BE2C (cell line): ENCODE measurements at places on chromosomes 2 and 18.

DNA sequence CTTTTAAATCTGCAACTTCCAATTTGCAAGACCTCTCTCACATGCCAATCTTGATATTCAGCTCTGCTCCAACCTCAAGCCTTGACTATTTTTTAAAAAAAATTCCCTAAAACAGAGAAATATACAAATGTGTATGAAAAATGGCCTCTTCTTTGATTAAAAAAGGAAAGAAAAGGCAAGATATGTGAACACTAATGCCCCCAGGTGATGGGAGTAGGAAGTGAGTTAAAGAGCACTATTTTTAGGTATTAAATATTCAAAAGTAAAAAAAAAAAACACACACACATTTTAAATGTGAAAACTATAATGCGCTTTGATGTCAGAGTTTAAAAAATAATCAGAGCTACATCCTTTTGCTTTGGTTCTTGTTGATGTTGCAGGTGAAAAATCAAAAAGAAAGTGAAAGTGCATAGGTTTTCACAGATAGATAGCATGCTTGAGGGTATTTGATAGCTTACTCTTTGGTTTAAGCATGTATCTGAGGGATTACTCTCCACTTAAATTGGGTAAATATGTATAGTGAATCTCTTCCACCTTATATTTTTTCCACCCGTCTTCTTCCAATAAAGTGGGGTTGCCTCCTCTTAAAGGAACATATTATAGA, 406.0 kb upstream of the POU3F3 start:
- no peak for DNase-seq

GRCh38 chr2:150081775-150082481, 405.5 kb downstream of the RND3 start:
- no peak for DNase-seq

GRCh38 chr2:238600506-238601432, 174.0 kb downstream of the ASB1 start:
- no peak for DNase-seq

GRCh38 chr2:18883616-18884456, 294.5 kb upstream of the NT5C1B start:
- DNase-seq, result no peak

DNA sequence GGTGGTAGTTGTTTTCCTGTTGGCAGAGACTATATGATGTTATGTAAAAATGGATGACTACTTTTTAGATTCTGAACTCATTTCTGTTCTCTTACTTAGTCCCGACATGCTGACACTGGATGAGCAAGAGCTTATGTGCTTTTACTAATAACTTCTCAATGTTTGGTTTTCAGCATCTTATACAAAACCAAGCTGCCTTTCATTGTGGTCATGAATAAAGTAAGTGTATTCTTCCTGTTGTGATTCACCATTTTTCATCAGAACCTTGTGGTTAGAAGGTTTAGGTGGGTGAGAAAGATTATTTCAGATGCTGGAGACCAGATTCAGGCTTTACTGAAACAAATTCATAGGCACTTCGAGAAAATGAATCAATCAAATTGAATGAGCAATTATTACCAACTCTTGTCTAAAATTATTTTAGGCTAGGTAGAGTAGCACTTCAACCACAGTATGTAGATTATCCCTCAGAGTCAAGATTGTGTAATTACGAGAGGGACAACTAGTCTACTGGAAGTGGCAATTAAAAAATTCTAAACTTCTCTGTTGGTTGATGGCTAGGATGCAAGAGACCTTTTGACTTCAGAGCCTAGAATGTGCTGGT, 9.3 kb downstream of the GPN1 start:
- no peak for DNase-seq

DNA sequence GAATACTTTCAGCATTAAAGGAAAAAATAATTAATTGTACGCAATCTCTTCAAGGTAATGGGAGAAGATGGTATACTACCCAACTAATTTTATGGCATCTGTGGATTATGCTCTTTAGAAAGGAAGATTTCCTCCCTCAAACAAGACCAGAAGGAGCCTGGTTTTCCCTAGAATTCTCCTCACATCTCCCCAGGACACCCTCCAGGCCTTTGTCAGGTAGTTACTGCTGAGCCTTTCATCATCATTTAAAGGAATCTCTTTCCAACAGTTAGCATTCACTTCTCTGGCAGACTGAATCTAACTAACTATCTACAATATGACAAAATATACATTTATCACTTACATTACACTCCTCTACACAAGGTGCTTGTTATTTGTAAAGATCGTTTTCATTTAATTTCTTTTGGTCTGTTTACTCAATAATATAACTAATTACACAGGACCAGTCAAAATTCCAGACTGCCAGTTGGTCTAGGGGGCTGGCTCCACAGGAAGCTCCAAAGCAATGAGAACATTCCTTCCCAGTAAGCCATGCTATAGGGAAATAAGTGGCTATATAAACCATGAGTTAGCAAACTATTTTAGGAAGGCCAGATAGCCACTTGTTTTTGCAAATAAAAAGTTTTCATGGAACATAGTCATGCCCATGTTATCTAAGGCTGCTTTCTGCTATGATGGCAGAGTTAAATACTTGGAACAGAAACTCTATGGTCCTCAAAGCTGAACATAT, 19.1 kb downstream of the ZNF24 start:
- no peak for DNase-seq

GRCh38 chr18:63646936-63647335, 2.9 kb upstream of the SERPINB4 start:
- DNase-seq, result no peak

DNA sequence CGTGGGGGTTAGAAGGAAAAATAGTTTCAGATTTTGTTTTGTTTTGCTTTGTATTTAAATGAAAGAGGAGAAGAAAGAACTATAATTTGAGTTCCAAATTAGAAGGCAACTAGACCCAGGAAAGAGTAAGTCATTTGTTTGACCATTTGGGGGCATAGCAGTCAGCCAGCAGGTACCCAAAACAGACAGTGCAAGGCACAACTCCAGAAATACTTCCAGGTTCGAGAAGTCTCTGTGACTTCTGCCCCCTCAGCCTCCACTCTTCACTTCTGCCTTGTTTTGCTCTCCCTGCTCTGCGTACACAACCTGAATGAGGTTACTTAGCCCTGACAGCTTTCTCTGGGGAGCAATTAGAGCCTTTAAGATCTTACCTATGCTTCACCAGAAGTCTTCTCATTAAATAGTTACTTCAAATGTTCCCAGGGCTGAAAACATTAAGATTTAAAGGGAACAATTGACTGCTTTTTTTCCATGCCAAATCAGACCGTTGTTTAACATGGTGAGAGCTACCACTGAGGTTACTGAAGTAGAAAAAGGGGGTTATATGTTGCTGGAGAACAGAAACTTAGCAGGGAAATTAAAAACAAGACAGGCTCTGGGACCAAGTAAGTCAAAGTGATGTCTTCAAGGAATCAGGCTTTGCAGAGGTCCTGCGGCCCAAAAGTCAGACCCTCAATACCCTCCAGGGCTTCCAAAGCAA, 216.9 kb downstream of the BCL11A start:
- DNase-seq, result no peak

DNA sequence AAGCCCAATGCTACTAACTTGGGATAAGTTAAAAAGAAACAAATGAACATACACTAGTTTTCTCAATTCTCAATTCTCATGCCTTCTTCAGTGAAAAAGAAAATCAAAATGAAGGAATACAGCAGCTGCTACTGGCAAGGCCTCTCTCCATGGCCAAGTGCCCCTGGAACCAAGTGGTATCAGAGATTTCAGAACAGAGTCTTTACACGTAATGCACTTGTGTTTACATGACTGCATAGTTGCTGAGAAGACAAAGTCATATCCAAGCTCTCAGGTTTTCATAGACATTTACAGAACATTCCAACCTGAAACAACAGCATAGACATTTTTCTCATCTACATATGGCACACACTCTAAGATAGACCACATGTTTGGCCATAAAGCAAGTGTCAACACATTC, 789.9 kb downstream of the CBLN2 start:
- DNase-seq, result no peak

- no peak for DNase-seq
Measured at GRCh38 chr2:61969376-61969775, 63.9 kb downstream of the COMMD1 start.

- DNase-seq, result peak; percentile 37
Measured at GRCh38 chr2:166180951-166181812, 53.4 kb upstream of the SCN1A start.

GRCh38 chr18:3217948-3218647, 1.7 kb downstream of the MYOM1 start:
- no peak for DNase-seq

DNA sequence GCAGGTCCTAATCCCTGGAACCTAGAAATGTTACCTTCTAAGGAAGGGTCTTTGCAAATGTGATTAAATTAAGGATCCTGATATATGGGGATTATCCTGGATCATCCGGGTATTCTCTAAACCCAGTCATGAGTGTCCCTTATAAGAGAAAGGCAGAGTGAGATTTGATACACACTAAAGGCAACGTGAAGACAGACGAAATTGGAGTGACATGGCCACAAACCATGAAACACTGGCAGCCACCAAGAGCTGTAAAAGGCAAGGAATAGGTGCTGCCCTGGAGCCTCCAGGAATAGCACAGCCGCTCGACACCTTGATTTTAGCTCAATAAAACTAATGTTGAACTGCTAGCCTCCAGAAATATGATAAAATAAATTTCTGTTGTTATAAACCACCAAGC, 45.0 kb downstream of the TPGS2 start:
- DNase-seq, result no peak

DNA sequence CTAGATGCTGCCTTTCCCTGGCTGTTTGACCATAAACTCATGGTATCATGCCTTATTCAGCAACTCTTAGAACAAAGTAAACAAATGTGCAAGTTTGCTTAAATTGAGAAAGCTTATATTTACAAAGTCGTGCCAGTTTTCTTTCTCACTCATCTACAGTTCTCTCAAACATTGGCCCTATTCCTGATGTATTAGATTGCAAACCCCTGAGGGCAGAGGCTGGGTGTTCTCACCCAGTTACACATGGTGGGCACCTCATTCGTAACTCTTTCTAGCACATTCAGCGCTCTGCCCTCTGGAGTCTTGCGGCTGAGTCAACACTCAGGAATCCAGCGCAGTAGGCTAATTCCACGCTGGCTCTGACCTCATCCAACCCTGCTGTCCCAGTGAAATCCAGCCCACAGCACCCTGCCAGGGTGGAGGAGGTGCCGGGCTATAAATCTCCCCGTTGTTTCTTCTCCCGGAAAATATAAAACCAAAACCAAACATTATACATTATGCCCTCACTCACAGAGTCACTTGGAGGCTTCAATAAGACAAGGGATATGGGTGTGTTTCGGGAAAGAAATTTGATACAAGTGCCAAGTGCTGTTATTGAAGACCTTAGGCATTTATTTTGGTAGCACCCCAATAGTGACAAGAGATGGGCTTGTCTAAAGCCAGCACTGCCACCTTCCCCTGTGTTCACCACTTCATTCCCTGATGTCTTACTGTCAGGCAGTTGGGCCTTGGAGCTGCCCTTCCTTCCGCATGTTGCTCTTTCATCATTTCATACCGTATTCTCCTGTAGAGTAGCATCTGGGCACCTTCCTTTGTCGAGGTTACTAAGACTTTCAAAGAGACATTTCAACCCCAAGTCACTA, 287.4 kb downstream of the PRKCE start:
- DNase-seq, result peak; percentile 26

DNA sequence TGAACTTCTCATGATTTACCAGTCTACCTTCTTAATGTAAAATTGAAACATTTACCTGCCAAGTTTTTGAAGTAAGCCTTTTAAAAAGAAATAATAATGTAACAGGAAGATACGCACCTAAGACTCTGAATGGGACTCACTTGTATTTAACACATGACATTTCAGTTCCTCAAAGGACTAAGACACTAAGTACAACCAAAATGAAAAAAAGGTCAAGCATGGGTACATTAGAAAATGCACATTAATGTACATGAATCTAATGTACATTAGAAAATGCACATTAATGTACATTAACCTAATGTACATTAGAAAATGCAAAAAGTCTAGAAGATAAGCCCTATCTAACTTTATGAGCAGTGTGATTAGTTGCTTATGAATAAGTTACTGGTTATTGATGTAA, 69.3 kb upstream of the FZD5 start:
- no peak for DNase-seq

GRCh38 chr2:108825736-108826135, 39.2 kb downstream of the CCDC138 start:
- no peak for DNase-seq

DNA sequence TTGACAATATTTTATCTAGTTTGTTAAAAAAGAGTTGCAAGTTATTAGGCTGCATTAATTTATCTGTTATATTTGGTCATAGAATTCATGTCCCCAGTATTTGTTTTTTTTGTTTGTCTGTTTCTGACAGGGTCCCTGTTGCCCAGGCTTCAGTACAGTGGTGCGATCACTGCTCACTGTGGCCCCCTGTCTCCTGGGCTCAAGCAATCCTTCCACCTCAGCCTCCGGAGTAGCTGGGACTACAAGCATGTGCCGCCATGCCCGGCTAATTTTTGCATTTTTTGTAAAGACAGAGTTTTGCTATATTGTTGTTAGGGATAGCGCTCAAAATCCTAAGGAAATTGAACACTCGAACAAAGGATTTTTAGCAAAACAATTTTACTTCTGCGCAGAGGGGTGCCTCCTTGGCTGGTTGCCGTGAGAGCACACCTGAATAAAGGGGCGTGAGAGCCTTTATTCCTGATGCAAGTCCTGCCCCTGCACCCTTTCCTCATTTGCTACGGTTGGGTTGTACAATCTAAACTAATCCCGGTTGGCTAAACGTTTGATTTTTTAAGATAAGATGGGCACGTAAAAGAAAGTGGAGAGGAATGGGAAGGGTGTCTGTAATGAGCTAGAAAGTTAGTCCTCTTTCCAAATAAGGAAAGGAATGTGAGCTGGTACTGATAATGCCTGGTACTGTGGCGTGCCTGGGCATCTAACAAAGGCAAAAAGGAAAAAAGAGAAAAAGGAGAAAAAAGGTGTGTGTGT, 65.5 kb downstream of the COMMD1 start:
- DNase-seq, result no peak

GRCh38 chr2:240601061-240601830, 14.7 kb downstream of the CAPN10 start:
- peak; percentile 8 for DNase-seq

GRCh38 chr2:142472382-142472781, 341.6 kb upstream of the LRP1B start:
- no peak for DNase-seq

GRCh38 chr2:18749912-18750526, 160.7 kb upstream of the NT5C1B start:
- DNase-seq, result peak; percentile 56

DNA sequence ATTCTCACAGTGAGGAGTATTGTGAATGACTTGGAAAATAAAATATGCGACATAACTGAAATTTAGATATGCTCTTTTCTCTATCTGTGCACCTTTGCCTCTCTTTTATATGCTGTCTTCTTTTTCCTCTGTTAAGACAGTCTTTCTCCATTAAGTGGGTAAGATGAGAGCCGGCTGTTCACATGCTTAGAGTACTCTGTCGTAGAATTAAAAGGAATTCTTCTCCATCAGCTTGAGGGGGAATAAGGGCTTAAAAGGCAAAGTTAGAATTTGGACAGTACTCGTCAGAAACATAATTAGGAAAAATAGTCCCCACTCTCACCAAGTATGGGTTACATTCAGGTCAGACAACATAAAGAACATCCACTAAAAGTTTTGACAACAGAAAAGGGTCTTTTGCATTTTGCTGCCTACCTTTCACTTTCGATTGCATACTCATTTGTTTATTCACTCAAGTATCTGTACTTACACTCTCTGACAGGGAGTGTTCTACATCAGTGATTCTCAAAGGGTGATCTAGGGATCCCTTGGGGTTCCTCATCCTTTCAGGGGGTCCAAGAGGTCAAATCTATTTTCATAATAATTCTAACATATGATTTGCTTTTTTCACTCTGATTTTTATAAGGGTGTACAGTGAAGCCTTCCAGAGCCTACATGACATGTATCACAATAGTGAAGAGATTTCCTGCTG, 48.0 kb downstream of the ARHGAP15 start:
- no peak for DNase-seq
